ENCODE measurements at places on chromosomes 2 and 18. TPM values are rescaled to one million over a fixed set of nuclear protein-coding genes. Genes with fewer than 3 reads are reported as not detected.

DNA sequence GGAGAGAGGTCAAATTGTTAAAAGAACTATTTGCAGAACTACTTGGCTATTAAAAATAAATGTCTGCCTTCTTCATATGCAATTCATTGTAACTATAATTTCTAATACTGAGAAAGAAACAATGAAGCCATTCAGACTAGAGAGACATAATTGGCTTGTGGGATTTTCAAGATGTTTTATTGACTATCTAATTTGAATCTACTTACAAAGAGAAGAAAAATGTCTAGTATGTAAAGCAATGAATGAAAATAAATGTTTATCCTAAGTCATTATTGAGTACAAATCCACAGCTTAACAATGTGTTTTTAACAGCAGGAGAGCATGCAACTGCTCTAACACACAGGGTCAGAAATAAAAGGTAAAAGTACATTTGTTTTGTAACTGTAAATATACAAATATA, 19.2 kb downstream of the RMP24 start:
- no peak for DNase-seq
- peaks cover 6% of the 10 kb centered on the region for H3K36me3 ChIP-seq
- H3K4me3 ChIP-seq = no peak overlapping the region
- no peaks in the 10 kb centered on the region for H3K4me1 ChIP-seq

DNA sequence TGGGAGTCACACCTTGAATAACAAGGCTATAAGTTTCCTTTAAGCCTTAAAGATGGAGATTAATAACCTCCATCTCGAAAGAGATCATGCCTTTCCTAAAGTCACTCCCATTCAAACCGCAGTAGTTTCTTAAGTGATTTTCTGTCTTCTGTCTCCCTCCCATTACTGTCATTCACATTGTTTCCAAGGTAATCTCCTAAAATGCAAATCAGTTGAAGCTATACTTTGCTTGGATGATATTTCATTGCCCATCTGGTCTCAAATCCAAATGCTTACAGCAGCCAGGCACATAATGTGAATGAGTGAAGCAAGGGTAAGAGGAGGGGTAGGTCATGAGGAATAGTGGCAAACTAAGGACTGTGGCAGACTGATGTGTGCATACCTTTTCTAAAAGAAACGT, 116.4 kb downstream of the CCDC141 start:
- H3K27ac ChIP-seq = no peak overlapping the region
- DNase-seq = no peak
- H3K4me1 ChIP-seq = no peaks in the 10 kb centered on the region
- no peaks in the 10 kb centered on the region for H3K36me3 ChIP-seq
- no peak overlapping the region for H3K4me3 ChIP-seq

DNA sequence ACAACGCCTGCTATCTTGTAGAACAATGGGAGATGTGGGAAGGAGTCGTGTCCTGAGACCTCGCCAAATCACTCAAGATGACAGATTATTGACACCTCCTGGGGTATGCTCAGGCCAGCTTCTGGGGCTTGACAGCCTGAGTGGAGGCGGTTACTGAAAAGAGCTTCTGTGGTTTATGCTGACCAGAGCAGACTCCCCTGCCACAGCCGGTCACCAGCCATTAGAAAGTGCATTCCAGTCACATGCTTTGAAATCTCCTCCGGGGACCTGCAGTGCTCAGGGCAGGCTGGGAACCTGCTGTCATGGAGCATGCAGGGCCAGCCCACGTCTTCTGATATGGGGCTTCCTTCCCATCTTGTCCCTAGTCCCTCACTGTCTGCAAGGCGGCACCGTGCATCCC, 215.9 kb downstream of the SEPTIN10 start:
- no peak for DNase-seq
- no peaks in the 10 kb centered on the region for H3K27me3 ChIP-seq
- H3K4me1 ChIP-seq = peaks cover 9% of the 10 kb centered on the region
- H3K4me3 ChIP-seq = no peak overlapping the region
- H3K27ac ChIP-seq = no peak overlapping the region
- H3K36me3 ChIP-seq = no peaks in the 10 kb centered on the region

DNA sequence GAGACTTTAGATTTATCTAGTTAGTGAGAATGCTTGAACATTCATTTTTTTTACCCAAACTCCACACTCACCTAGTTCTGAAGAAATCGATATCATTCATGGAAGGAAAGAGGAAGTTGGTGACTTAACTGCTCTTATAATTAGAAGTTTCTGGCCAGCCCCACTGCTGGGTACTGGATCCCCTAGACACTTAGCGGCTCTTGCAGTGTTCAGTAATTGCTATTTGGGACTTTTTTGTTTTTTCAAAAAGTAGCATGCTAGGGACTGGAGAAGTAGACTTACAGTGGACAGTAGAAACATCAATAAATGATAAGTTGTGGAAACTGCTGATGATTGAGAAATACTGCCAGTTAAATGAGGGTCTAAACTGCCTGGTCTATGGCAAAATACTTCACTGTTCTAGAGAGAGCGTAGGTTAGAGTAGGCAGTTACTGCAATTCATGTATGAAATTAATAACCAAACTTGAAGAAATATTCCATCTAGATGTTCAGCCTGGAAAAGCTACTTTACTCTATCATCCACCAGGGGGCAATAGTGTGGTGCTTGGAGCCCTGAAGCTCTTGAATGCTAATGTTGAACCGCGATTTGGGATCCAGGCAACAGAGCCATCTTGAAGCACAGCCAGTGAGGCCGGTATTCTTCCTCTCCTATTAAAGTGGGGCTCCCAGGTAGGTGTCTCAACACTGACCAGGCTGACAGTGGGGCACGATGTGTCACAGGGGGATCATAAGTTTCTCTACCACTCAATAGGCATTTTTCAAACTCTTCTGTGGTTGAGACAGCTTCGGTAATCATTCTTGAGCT, 146.1 kb upstream of the SESTD1 start:
- no peak overlapping the region for H3K27ac ChIP-seq
- no peak for DNase-seq
- H3K27me3 ChIP-seq = no peaks in the 10 kb centered on the region
- no peaks in the 10 kb centered on the region for H3K36me3 ChIP-seq
- H3K4me3 ChIP-seq = no peak overlapping the region

DNA sequence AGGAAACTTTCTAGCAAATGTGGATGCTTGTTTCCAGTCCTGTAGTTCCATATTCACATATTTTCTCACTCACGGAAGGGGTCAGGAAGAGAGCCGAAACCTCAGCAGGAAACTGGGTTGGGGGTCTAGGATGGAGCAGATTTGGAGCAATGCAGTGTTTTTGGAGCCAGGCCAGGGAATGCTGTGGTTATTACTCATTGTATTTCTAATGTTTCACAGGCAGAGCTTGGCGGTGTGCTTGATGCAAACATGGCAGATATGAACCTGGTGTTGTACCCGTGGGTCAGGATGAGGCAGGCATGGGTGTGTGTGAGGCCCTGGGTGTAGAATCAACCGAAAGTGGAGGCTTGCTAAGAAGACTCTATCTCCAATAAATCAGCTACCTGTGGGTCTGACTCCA, 34.6 kb upstream of the ACKR3 start:
- H3K27me3 ChIP-seq = no peaks in the 10 kb centered on the region
- H3K27ac ChIP-seq = no peak overlapping the region
- no peak for DNase-seq
- H3K4me3 ChIP-seq = no peak overlapping the region
- H3K36me3 ChIP-seq = no peaks in the 10 kb centered on the region
- H3K4me1 ChIP-seq = no peaks in the 10 kb centered on the region

DNA sequence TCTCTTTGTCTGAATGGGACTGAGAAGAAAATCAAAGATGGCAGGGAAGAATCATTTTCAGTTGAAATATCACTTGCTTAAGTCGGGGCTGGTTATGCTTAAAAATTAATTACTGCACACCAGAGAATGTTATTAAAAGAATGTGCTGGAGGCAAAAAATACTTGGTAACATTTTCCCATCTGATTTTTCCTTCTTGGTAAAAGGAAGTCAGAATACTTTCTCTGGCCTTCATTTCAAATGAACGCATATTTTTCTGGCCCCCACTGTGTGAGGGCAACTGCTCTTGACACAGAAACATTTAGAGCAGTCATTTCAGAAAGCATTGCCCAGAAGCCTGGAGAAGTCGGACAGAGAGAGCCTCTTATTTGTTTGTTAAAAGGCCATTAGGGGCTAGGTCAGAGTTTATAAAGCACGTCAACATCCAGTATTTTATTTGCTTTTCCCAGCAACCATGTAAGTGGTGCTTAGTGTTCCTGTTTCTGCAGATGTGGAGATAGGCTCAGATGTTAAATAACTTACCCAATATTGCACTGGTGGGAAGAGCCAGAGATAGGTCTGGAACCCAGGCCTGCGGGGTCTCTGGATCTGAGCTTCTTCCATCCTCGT, 32.9 kb upstream of the LYPD6B start:
- no peaks in the 10 kb centered on the region for H3K4me1 ChIP-seq
- peaks cover 6% of the 10 kb centered on the region for H3K36me3 ChIP-seq
- DNase-seq = no peak
- no peak overlapping the region for H3K27ac ChIP-seq
- H3K4me3 ChIP-seq = no peak overlapping the region

GRCh38 chr2:85596026-85596333, 435 bp downstream of the RNF181 start:
- no peaks in the 10 kb centered on the region for H3K27me3 ChIP-seq
- no peak for DNase-seq
- H3K27ac ChIP-seq = peak overlapping the region; percentile 90
- peaks cover 15% of the 10 kb centered on the region for H3K36me3 ChIP-seq
- peak overlapping the region; percentile 78 for H3K4me3 ChIP-seq
- peaks cover 60% of the 10 kb centered on the region for H3K4me1 ChIP-seq

GRCh38 chr2:39511219-39511604, 74.1 kb upstream of the MAP4K3 start:
- H3K36me3 ChIP-seq = no peaks in the 10 kb centered on the region
- H3K27ac ChIP-seq = peak overlapping the region; percentile 73
- no peaks in the 10 kb centered on the region for H3K27me3 ChIP-seq

GRCh38 chr18:13390196-13390595, 171.6 kb downstream of the LDLRAD4 start:
- DNase-seq = no peak
- H3K36me3 ChIP-seq = no peaks in the 10 kb centered on the region
- no peak overlapping the region for H3K27ac ChIP-seq
- H3K4me3 ChIP-seq = no peak overlapping the region
- peaks cover 40% of the 10 kb centered on the region for H3K4me1 ChIP-seq

GRCh38 chr2:168469281-168469988, 13.4 kb downstream of the CERS6 start:
- no peaks in the 10 kb centered on the region for H3K36me3 ChIP-seq
- H3K4me3 ChIP-seq = no peak overlapping the region
- H3K27me3 ChIP-seq = no peaks in the 10 kb centered on the region
- peaks cover 71% of the 10 kb centered on the region for H3K4me1 ChIP-seq
- no peak overlapping the region for H3K27ac ChIP-seq

- H3K4me3 ChIP-seq = no peak overlapping the region
- peaks cover 15% of the 10 kb centered on the region for H3K4me1 ChIP-seq
- H3K27ac ChIP-seq = peak overlapping the region; percentile 46
- H3K27me3 ChIP-seq = no peaks in the 10 kb centered on the region
- H3K36me3 ChIP-seq = no peaks in the 10 kb centered on the region
These were observed 39.8 kb upstream of the SPTBN1 start for GRCh38 chr2:54416166-54416813.

DNA sequence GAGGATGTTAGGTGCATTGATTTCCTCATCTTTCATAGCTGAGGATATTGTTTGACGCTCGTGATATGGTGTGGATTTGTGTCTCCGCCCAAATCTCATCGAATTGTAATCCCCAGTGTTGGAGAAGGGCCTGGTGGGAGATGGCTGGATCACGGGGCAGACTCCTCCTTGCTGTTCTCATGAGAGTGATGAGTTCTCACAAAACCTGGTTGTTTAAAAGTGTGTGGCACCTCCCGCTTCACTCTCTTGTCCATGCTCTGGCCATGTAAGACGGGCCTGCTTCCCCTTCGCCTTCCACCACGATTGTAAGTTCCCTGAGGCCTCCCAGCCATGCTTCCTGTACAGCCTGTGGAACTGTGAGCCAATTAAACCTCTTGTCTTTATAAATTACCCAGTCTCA, 28.4 kb upstream of the GPC1 start:
- no peak for DNase-seq
- H3K27ac ChIP-seq = no peak overlapping the region
- H3K4me3 ChIP-seq = no peak overlapping the region
- no peaks in the 10 kb centered on the region for H3K27me3 ChIP-seq
- H3K36me3 ChIP-seq = no peaks in the 10 kb centered on the region

DNA sequence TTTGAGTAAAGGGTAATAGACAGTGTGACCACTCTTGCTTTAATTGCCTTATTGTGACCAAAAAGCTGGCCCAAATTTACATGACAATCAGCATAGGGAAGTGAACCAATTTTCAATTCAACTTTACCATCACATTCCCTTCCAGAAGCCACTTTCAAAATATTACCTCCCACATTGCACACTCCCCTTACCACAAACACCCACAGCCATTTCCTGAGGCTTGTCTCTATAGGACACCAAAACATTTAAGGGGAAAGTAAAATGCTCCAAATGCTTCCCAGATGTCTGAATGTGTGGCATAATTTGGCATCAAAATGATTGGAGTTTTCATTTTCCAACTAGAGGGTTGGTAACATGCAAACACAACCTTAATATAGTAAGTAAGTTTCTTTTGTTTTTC, 616.1 kb downstream of the SLC4A3 start:
- no peaks in the 10 kb centered on the region for H3K4me1 ChIP-seq
- no peak for DNase-seq
- H3K4me3 ChIP-seq = no peak overlapping the region
- no peak overlapping the region for H3K27ac ChIP-seq
- no peaks in the 10 kb centered on the region for H3K27me3 ChIP-seq

DNA sequence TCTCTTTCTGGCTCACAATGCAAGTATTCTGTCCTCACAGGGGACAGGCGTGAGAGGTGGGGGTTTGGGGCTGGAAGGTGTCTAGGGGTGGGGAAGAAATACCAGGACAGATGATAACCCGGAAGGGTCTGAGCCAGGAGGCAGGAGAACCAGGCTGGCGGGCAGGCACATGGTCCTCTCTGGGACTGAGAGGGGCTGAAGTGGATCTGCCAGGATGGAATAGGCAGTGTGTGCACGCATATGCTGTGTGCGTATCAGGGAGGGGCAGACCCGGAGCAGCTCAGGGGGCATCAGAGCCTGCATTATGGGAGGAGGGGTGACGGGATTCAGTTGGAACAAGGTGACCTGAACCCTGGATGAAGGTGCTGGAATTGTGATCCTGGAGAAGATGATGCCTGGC, 157.3 kb downstream of the DYSF start:
- peaks cover 26% of the 10 kb centered on the region for H3K4me1 ChIP-seq
- H3K27me3 ChIP-seq = no peaks in the 10 kb centered on the region
- no peak overlapping the region for H3K27ac ChIP-seq
- peak; percentile 47 for DNase-seq

- H3K27me3 ChIP-seq = no peaks in the 10 kb centered on the region
- H3K36me3 ChIP-seq = no peaks in the 10 kb centered on the region
- no peaks in the 10 kb centered on the region for H3K4me1 ChIP-seq
These were observed 149.0 kb upstream of the EPC2 start for GRCh38 chr2:148495586-148495985.

- H3K4me1 ChIP-seq = peaks cover 88% of the 10 kb centered on the region
- no peaks in the 10 kb centered on the region for H3K36me3 ChIP-seq
- no peak for DNase-seq
- H3K4me3 ChIP-seq = no peak overlapping the region
- peak overlapping the region; percentile 16 for H3K27ac ChIP-seq
These were observed 97.6 kb downstream of the SPTBN1 start for GRCh38 chr2:54553775-54554174.

- peaks cover 2% of the 10 kb centered on the region for H3K36me3 ChIP-seq
- H3K27ac ChIP-seq = no peak overlapping the region
- no peak for DNase-seq
- peaks cover 39% of the 10 kb centered on the region for H3K4me1 ChIP-seq
- H3K27me3 ChIP-seq = no peaks in the 10 kb centered on the region
These were observed 41.4 kb upstream of the RNU4ATAC start for GRCh38 chr2:121489284-121489683.

GNLY gene
- total RNA-seq = 2.9 TPM

MTX2 gene
- total RNA-seq = 26.2 TPM

GDF7 gene
- 10.4 TPM for total RNA-seq

NDUFS1 gene
- total RNA-seq = 89.3 TPM

CAPN14 gene
- not detected for total RNA-seq

FMNL2 gene
- total RNA-seq = 23.7 TPM

MC2R gene
- total RNA-seq = not detected

TMEM247 gene
- total RNA-seq = not detected

SLC30A3 gene
- not detected for total RNA-seq
